Cortex of kidney (tissue), 1 donor: ENCODE measurements at places on chromosomes 5 and 9.

DNA sequence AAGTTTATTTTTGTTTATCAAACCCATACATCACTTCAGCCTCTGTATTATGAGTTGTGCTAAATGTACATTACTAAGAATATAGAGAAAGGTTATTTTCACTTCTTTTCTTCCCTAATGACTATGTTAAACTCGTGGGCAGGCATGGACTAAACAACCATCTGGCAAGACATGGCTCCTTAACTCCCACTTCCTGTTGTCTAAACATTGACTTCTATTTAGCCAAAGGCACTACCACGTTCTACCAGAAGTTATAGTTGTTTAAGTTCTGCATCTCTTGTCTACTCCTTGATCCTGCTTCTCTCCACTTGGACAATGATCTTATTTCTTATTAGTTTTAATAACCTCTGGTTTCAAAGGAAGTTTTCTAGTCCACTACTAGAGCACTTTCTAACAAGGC is 136.1 kb downstream of the MACIR start:
- DNase-seq = no peak

GRCh38 chr5:175616083-175616482 is 41.8 kb upstream of the HRH2 start:
- no peak for DNase-seq

GRCh38 chr9:105320568-105320967 is 76.1 kb downstream of the SLC44A1 start:
- no peak for DNase-seq

DNA sequence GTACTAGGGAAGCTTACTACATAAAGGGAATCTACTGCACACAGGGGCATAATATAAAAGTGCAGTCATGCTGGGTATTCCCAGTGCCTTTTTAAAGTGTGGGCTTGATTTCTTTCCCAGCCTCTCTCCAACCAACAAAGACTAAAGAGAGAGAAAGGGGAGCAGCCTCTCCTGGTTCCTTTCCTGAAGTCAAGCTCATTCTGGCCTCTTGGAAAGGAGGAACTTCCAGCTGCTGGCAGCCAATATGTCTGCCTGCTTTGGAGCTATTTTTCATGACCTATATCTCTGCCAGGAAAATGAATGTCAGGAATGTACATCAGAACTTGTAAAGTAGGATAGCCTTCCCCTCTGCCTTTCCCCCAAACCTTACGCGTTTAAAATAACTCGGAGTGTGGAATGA is 57.1 kb downstream of the RAB3C start:
- DNase-seq = no peak

DNA sequence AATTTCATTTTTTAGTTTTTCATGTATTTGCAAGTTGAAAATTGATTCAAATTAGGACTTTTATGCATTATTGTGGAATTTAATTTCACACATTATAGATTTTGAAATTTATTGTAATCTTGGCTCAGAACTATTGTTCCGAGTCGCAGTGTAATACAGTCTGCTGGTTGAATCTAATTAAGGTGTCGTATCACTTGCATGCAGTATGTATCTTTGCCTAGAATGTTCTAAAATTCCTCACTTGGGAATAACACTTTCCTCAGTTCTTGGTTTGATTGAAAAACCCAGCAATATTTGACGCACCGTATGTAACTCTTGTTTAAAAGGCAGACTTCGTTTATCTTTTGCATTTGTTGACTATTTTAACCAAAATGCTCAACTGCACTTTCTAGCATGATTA is 49.4 kb downstream of the MELK start:
- no peak for DNase-seq

- no peak for DNase-seq
Observed at GRCh38 chr5:95810305-95811125, 12.0 kb downstream of the GLRX start.

GRCh38 chr5:146947181-146947941 is 68.8 kb upstream of the PPP2R2B start:
- no peak for DNase-seq

DNA sequence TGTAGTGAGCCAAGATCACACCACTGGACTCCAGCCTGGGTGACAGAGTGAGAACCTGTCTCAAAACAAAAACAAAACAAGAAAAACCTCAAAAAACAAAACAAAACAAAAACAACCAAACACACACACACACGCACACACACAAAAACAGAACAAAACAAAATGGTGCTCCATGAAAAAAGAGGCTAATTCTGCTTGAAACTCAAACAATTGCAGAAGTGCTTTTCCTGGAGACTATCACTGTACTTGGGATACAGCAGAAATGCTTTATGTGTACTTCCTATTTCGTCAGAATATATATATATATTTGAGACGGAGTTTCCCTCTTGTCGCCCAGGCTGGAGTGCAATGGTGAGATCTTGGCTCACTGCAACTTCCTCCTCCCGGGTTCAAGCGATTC is 49.9 kb upstream of the HSPA9 start:
- no peak for DNase-seq

- no peak for DNase-seq
Observed at GRCh38 chr9:17863213-17863883, 284.5 kb downstream of the SH3GL2 start.

DNA sequence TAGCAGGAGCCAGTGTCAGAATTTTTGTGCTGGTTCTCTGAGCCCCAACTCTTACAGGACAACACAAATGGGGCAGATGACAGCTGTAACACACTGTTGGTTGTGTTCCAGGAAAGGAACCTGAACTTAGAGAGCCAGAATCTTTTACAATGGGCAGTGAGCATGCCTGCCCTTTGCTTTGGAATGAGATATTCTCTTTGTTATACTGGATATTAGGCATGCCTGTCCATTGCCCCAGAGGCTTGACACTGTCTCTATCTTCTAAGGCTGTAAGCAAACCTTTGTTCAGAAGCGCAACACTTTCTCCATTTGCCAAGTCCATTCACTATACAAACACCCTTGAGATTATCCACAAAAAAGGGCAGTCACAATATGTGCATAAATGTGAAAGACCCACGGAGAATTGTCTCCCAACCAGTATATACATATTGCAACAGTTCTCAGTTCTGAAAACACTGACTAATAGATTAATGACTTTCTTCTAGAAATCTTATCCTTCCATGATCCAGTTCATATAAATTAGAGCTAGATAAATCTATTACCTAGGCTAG is 26.3 kb upstream of the CEP120 start:
- DNase-seq = no peak

- DNase-seq = no peak
Observed at GRCh38 chr5:58081435-58081834, 378.5 kb downstream of the PLK2 start.

DNA sequence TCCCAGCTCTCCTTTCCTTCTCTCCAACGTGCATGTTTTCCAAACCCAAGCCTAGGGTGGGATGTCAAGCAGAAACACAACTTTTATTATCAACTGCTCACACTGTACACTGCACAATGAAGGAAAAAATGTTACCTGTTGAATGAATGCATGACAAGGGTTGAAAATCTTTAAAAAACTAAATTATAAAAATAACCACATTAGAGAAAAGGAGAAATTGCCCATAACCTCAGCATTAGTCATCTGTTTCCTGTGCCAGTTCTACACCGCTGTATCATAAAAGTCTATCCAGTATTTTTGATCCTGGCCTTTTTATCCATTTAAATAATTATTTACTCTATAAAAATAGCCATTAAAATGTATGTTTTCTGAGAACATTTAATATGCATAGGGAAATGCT is 101.1 kb downstream of the APBA1 start:
- DNase-seq = no peak

DNA sequence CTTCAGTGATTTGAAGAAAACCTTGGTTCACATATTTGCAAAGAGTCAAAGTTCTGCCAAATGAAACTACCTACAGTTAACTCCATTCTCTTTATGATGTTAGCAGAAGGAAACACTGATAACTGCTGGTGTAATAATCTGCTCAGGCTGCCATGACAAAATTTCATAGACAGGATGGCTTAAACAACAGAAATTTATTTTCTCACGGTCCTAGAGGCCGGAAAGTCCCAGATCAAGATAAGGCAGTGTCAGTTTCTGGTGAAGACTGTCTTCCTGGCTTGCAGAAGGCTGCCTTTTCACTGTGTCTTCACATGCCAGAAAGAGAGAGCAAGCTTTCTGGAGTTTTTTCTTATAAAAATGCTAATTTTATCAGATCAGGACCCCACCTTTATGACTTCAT is 102.4 kb upstream of the PARP8 start:
- no peak for DNase-seq
